ENCODE measurements at places on chromosomes 13 and 19.

- no peak for DNase-seq
Measured at GRCh38 chr19:50361290-50362029, 4.0 kb downstream of the NAPSA start.

DNA sequence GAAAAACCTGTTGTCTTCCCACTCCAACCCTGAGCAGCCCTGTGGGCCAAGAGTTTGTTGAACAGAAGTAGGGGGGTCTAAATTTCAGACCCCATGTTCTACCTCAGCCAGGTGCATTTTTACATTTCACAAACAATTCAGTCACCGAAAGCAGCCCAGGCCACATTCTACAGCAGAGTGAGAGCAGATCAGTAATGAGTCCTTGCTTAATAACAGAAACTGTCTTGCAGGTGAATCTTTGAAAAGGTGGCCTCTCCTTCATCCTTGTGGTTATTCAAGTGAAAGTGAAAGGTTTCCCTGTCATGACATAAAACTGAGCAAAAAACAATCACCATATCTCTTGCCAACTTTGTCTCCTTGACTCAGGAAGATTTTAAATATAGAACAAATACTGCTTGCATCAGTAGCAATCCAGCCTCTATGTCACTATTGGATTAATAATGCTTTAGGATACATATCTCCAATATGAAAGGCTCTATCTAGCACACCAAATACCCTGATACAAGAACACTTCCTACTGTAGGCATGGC is 670.2 kb downstream of the DIAPH3 start:
- no peak for DNase-seq

DNA sequence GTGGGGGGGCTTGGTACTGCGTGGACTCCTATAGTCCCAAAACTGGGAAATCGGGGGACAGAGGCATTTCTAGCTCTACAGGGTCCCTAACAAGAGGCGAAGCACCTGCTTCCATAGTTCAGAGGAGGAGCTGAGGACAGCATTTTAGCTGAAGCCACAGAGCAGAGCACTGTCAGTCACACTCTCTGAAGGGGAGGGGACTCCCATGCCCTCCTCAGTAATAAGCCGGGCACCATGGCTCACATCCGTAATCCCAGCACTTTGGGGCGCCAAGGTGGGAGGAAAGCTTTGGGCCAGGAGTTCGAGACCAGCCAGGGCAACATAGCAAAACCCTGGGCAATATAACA is 3.8 kb downstream of the NPAS1 start:
- DNase-seq, result no peak

DNA sequence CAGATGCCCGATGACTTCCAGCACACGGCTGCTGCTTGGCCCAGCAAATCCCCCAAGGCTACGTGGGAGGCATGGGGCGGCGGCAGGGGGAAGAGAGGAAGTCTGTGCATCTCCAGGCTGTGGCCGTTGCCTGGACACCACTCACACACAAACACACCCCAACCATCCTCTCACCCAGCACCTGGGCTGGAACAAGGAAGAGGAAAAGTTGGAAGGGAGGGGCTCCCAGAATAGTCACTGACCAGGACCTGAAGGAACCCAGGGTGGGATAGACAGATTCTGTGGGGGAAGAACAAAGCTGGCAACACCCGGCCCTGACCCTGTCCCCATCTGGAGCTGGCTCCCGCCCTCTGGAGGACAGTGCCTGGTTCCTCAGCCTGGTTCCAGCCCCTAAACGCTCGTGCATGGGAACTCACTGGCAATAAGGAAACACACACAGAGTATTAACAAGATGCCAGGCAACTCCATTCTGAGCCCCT is 11.2 kb downstream of the PPP6R1 start:
- no peak for DNase-seq

GRCh38 chr19:53951436-53951835 is 11.3 kb upstream of the CACNG8 start:
- no peak for DNase-seq

- DNase-seq, result no peak
Measured at GRCh38 chr19:52258426-52258825, 11.0 kb upstream of the ZNF766 start.

Data from BE2C (cell line).